Cortex of kidney (tissue), 1 donor: ENCODE measurements at places on chromosomes 4 and X.

- no peak for DNase-seq
Measured at GRCh38 chr4:38509551-38509950, 154.4 kb upstream of the KLF3 start.

DNA sequence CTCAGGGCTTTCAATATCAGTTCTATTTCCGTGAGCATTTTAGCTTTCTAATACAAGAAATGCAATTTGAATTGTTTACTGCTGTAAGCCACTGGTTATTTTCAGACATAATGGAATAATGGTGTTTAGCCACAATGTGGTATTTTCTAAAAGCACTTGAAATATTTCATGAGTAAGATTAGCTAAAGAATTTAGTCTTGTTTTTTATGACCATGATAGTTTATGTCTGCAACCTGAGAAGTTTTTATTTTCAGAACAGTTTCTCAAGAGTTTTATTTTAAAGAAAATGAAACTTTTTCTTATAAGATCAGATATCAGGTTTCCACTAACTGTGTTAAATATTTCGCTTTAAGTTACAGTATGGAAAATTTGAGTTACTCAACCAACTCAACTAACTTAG is 60.2 kb downstream of the SLIT2 start:
- no peak for DNase-seq

- DNase-seq = no peak
Measured at GRCh38 chr4:25020236-25020635, 10.5 kb downstream of the LGI2 start.

- DNase-seq = no peak
Measured at GRCh38 chr4:77927991-77928925, 65.6 kb downstream of the MRPL1 start.

DNA sequence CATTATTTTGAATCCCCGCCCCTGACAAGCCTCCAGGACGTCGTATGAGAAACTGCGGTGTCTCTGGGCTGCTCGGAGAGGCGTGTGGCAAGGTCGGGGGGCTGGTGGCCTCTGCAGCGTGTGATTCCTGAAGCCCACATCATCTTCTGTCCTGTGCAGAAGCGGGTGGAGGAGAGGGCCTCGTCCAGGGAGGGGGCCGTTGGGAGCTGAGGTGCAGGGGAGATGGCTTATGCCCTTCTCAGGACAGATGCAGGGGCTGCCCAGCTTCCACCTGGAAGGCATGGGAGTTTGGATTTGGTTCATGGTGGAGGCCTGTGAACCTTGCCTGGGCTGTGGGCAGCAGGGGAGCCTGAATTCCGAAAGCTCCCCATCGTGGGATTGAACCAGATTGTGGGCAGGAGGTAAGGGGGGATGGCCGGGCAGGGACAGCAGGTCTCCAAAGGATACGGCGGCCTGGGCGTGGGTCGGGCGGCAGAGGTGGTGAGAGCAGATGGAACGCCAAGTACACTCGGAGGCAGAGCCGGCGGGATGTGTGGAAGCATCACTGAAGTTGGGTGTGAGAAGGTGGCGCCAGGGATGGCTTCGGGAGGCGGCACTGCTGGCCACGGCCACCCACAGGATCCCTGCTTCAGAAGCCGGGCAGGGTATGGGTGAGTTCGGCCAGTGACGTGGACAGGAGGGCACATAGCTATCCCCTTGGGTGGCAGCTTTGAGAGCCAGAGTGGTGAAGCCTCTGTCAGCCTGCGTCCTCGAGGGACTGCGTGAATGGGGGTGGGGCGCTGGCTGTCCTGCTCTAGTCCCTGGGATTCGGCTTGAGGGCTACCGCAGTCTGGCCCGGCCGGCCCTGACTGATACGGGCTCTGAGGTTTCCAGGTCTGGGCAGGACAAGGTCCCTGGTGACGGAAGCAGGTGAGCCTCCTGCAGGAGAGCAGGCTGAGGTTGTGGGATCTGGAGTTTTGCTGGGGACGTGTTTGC is 76.3 kb upstream of the ADRA2C start:
- DNase-seq = no peak

- DNase-seq = no peak
Measured at GRCh38 chr4:69322055-69322454, 41.8 kb downstream of the UGT2B28 start.

- DNase-seq = no peak
Measured at GRCh38 chr4:68683034-68683433, 12.6 kb upstream of the UGT2B15 start.

DNA sequence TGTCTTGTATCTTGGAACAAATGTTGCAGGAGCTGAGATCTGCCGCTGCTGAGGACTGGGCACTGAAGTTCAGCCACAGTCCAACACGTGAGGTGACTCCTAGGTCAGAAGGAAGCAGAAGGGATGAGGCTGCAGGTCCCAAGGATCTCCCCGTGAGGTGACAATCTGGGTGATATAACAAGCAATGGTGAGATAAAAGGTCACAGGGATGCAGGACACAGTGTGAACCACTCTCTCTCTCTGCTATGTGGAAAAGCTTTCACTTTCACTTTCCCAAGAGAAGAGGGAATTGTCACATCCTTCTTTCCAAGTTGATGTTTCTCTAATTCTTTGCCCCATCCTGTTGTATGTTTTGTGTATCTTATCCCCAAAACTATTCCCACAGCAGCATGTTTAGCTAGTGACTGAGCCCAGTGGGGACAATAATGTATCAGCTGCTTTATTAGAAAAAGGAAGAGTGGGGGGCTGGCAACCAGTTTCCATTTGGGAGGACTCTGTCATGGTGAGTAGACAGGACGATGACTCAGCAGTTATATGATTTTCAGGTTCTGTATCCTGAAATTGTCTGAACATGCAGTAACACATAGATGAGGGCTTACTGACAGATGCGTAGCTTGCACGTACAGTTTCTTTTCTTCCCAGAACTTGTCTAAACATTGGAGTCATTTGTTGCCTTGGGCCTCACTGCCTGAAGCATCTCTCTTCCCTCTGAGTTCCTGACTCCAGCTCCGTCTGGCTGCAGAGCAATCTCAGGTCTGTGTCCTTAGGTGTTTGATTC is 1415.8 kb upstream of the TENM3 start:
- DNase-seq = no peak

DNA sequence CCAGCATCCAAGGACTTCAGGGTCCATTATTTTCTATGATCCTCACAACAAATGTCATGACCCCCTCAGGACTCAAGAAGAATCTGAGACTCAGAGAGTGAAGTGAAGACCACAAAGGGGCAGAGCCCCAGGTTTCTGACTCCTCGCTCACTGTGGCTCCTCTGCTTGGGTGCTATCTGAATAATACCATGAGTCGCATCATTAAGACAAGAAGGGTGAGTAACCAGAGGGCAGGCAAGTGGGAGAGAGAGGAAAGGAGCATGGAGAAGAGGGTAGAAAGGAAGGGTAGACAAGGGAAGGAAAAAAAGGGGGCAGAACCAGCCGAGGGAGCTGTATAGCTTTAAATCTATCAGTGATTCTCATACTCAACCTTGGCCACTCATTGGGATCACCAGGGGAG is 15.5 kb upstream of the HSD17B10 start:
- DNase-seq = no peak

DNA sequence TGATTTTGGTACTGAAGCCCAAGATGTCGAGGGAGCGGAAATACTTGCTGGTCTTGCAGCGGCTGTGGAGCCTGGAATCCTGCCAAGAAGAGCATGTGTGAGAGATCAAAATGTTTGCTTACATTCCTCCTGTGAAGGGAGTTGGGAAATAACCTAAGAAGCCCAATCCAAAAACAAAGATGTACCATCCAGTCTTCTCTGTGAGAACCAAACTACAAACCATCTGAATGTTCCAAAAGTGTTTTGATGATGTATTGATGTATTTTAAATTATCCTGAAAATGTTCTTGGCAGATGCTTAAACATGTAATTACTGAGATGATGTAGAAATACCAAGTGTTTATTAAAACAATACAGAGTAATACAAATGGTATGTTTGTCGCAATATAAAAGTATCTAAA is 10.1 kb upstream of the ADH1A start:
- DNase-seq = no peak
